Vagina (tissue), 2 donors: ENCODE measurements at places on chromosomes 3 and 15.

DNA sequence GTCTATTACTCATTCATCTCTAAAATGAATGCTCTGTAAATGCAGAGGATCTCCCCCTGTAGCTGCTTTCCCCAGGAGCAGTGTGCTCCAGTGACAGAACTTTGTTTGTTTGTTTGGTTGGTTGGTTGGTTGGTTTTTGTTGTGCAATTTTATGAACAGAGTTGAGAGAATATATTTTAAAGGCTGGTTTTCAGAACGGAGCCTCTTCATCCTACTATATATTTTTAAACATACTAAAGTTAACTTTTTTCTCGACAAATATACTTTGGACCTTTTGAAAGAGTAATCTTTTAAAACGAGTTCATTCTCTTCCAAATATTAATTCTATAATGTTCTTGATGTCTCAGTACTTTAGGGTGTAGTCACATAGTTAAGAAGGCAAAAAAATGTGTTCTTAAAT lies 20.2 kb downstream of the RYR3 start:
- DNase-seq = no peak

DNA sequence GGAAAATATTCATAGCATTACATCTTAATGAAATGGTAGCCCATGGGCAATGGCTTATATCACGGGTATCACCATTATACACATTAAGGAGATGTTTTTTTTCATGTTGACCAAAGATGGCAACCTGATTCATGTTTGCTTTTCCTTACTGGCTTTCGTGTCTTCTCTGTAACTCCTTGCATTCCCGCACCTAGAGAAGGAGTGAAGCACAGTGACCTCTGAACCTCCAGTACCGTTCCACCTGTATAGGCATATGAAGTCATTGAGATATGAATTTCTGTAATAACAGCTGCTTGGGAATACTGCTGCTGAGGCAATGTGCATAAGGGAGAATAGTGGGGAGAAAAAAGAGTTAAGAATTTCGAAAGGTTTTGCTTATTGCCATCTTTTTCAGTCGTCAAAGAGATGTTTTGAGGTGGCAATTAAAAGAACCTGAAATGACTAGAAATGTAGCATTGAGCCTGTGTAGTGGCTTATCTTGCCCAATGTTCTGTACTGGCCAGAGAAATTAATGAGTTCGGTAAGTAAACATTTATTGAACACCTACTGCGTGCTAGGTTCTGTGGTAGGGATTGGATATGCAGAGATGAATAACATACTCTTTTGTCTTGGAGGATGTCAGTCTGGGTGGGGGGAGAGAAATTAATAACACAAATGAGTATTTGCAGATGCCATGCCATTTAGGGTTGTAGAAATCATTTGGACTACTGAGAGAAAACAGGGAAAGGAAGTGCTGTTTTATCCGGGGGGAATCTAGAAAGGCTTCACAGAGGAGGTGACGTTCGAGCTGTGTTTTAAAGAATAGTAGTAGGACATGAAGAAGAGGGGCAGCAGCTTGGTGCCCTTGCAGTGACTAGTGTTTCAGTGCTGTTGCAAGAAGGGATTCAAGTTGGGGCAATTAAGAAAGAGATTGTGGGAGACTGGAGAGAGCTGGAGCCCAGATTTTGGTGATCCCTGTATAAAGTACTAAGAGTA lies 2.5 kb downstream of the FEM1B start:
- DNase-seq = no peak

GRCh38 chr3:197494366-197495058 lies 61.3 kb downstream of the BDH1 start:
- no peak for DNase-seq

DNA sequence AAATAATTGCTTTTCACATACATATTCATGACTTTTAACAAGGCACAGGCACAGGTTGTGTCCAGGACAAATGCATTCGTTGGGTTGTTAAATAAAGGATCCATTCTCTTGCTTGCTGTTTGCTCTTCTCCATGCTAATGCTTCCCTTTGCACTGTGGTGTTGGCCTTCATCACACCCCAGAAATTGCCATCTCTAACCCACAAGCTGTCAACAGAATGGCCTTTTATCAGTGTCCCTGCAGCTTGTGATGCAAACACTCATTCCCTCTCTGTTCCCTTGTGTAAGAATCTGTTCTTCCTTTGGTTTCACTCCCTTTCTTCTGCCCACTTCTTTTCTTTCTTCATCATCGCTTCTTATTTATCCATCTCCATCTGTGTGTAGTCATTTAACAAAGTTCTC lies 72.2 kb downstream of the SLC7A14 start:
- no peak for DNase-seq

- no peak for DNase-seq
Measured at GRCh38 chr3:155391551-155391958, 98.1 kb upstream of the STRIT1 start.

DNA sequence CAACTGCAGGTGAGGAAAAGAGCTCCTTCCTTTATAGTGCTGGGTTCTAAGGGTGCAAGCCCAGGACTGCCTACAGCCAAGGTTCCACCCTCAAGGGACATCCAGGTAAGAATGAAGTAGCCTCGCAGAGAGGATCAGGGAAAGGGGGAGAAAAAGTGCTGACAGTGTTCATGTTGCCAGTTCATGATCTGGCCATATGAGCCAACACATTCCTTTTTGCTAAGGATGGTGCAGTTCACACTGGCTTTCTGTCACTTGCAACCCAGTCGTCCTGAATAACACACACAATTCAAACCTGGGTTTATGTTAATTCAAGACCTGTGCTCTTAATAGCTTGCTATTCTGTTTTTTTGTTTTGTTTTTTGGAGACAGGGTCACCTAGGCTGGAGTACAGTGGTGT lies 9.0 kb downstream of the CLN6 start:
- DNase-seq = no peak

GRCh38 chr3:122932251-122932967 lies 95.2 kb downstream of the SEMA5B start:
- no peak for DNase-seq

DNA sequence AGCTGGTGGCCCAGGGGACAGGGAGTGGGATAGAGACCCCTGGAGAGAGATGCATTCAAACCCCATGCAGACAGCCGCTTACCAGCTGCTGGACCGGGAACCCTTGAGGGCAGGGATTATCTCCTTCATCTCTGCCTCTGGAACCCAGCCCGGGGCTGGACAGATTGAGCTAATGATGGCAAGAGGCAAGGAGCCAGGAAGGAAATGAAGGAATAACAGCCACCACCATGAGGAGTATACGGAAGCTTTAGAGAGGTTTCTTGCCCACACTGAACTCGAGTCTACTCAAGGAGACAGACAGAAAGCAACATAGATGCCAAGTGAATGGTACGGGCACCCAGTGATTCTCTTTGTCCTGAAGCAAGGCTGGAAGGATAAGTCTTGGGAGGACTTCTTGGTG lies 23.2 kb downstream of the HAPLN3 start:
- DNase-seq = no peak

- no peak for DNase-seq
Measured at GRCh38 chr3:89375451-89375850, 268.0 kb downstream of the EPHA3 start.

- no peak for DNase-seq
Measured at GRCh38 chr3:107956991-107957900, 133.6 kb downstream of the CD47 start.
